ENCODE measurements at places on chromosomes 3 and 15.
A peak's percentile ranks its signal among the peaks of the same experiment; 100 is the strongest.

GRCh38 chr3:123696808-123697207, 112.0 kb upstream of the HACD2 start:
- no peak for DNase-seq

GRCh38 chr3:186042521-186043202, 66.2 kb downstream of the ETV5 start:
- no peak for DNase-seq

- peak; percentile 81 for DNase-seq
Observed at GRCh38 chr15:92831655-92832328, 68.3 kb upstream of the CHD2 start.

GRCh38 chr3:182370949-182371348, 422.4 kb upstream of the ATP11B start:
- DNase-seq: no peak
